ENCODE measurements at places on chromosomes 3 and 15.

DNA sequence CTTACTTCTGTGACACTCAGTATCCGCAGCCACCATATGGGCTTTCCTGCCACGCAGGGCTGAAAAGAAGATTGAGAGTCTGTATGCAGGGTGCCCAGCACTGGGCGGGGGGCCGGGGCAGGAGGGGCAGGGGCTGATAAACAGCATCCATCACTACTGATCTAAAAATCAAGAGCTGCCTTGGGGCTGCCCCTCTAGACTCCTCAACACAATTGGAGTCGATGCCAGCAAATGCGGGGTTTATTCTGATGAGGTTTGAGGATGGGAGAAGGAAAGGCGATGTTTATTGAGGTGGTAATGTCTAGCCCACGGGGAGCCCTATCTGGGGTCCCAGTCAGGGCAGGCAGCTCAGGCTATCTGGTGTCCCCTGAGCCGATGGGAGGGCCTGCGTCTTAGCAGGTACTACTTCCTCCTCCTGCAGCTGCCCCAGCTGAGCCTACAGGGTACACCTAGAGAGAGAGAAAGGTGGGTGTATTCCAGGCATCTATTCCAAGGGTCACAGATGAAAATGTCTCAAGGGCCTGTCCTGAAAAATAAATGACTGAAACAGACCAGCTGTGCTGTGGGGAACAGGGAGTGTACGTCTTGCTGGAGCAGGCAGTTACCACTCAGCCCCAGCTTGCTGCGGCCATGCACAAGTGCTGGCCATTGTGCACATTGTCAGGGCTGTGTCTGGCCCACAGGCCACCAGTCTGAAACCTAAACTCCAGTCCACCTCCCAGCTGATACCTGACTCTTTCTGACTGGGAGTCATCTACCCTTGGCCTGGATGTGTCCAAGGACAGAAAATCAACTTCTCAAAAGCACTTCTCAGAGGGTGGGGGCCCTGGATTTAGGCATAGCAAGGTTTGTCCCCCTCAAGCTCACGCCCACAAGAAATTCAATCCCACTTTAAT is 19.5 kb downstream of the ISG20 start:
- DNase-seq = no peak

- peak; percentile 14 for DNase-seq
Observed at GRCh38 chr3:139378587-139379241, 10.7 kb downstream of the COPB2 start.

- DNase-seq = no peak
Observed at GRCh38 chr3:18092726-18093125, 332.4 kb downstream of the SATB1 start.

DNA sequence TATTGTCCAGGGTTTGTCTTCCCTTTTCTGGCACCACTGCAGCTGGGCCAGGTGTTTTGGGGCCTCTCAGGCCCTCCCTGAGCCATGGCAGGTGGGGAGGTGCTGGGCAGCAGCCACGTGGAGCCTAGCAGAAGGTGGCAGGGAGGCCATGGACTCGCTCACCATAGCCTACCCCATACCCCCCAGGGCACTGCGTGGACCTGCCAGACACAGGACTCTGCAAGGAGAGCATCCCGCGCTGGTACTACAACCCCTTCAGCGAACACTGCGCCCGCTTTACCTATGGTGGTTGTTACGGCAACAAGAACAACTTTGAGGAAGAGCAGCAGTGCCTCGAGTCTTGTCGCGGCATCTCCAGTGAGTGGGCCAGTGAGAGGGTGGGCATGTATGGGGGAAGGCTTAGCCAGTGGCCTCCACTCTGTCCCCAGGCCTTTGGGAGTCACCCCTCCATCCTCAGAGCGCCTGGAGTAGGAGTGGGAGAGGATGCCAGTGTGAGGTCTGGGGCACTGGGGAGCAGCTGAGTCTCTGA is 11.9 kb downstream of the SPINT1 start:
- no peak for DNase-seq

DNA sequence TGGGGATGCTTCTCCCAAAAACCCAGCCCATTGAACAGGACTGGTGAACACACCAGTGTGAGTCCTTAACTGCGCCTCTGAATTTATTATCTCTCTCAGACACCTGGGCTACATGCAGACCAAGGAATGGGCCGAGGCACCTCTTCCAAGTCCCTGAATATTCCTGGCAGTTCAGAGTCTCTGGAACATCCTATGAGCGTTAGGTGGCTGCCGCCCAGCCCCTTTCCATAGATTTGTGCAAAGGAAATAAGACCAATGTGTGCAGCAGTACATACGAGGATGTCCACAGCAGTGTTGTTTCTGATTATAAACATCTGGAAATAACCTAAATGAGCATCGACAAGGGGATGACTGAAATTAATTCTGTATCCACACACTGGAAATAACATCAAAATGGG is 104.9 kb upstream of the RPL32 start:
- DNase-seq = no peak

- no peak for DNase-seq
Observed at GRCh38 chr3:78848392-78849288, 919.2 kb downstream of the ROBO1 start.

GRCh38 chr3:197029511-197030167 is at the start of gene MELTF:
TSS of gene MELTF (minus strand) at chr3:197029817. CDS start at chr3:197029702, 115 bp downstream.
- peak; percentile 81 for DNase-seq

DNA sequence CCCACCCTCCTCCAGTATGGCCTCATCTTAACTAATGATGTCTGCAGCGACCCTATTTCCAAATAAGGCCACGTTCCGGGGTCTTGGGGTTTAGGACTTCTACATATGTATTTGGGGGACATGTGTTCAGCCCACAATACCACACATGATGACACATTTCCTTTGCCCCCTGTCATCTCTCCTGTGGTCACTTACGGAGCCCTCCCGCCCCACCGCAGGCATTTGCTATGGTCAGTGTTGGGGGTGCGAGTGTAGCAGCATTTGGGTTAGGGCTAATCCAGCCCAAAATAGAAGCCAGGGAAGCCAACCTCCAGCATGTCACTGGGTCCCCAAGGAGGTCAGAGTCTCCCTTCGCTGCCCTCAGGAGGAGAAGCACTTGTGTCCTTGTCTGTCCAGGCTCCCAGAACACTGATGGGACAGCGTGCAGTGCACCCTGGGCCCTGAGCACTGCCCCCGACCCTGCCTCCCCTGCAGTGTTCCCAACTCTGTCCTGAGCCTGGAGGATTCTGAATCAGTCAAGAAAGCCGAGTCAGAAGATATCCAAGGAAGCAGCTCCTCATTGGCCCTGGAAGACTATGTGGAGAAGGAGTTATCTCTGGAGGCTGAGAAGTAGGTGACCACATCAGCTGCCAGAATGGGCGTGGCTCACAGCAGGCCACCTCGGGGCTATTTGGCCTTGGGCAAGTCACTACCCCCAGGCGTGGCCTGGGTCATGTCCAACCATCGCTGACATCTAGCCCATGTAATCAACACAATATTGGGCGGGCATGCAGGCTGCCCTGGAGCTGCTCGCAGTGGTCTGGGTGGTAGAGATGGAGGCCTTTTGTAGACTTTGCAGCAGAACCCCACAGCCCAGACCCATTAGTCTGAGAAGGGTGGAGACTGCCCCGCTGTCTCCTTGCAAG is 46.9 kb upstream of the FGD5 start:
- no peak for DNase-seq

- DNase-seq = no peak
Observed at GRCh38 chr3:190973771-190974170, 111.3 kb upstream of the GMNC start.

DNA sequence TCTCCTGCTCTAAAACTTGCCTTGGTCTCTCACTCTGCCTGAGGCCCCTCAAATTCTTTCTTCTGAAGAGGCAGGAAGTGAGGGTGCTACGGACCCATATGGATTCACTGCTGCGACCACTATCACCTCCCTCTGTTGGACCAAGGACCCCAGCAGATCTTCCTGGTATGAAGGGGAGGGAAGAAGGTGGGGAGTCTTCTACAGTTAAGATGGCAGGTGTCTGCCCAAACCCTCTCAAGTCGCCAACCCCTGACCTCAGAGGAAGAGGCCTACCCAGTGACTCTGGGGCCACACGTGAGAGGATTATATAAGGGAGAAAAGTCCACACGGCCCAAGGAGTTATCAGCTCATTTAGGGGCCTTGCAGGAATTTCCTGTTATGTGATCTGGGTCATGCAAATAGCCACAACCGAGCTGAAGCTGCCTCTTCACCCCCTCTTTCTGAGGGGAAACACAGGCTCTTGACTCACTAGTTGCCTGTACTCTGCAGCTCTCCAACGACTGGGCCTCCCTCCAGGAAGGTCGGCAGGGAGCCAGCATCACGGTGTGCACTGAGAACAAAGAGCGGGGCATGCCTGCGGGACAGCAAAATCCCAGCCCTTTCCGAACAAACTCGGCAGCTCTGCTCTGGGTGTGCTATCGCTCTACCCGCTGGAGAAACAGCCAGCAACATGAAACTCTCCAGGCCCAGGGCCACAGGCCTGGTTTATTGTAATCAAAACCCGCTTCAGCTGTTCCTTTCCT is 116.0 kb downstream of the XXYLT1 start:
- DNase-seq = peak; percentile 99

- no peak for DNase-seq
Observed at GRCh38 chr3:5144316-5144994, 22.4 kb downstream of the ARL8B start.

- DNase-seq = no peak
Observed at GRCh38 chr15:89117790-89118189, 29.5 kb downstream of the ABHD2 start.

- no peak for DNase-seq
Observed at GRCh38 chr15:50042775-50043174, 76.3 kb downstream of the ATP8B4 start.

GRCh38 chr3:159139326-159139725 is 337.5 kb downstream of the MFSD1 start:
- no peak for DNase-seq

GRCh38 chr3:191961022-191961421 is 500.1 kb downstream of the PYDC2 start:
- DNase-seq = peak; percentile 28

GRCh38 chr3:71110385-71111222 is 472.9 kb downstream of the FOXP1 start:
- no peak for DNase-seq

GRCh38 chr3:5262507-5262906 is 75.0 kb downstream of the EDEM1 start:
- no peak for DNase-seq

DNA sequence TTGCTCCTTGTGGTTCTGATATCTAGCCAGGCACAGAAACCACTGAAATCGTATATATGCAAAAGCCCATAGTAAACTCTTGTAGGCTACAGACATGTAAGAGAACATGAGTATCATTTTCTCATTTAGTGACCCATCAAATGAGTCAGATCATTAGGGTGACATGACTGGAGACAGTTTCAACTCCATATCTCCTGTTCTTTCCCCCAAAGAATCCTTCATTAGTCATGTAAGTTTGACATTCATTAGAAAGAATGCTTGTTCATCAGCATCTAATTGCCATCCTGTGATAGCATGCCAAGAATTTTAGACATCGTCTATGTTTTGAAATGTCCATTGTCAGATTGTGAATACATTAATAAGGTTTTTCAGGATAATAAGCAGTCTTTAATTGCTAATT is 264.9 kb upstream of the TPM1 start:
- peak; percentile 59 for DNase-seq

DNA sequence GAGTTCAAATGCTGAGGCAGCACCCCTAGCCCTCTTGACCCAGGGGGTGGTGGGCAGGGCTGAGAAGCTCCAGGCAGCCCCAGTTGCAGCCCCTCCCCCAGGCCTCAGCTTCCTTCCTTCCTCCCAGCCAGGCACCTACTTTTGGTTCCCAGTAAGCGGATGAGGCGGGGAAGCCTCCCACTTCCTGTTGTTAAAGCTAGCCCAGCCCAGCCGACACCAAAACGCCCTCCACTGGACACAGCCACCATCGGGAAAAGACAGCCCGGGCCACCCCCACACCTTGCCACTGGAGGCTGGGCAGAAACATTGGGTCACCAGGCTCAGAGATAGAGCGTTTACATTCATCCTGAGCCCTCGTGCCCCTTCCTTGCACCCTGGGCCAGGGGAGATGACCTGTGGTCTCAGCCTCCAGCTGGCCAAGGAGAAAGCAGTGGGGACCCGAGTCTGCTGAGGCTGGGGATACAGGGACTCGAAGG is 3.5 kb downstream of the DUSP7 start:
- peak; percentile 81 for DNase-seq

- DNase-seq = peak; percentile 25
Observed at GRCh38 chr3:158522221-158523136, 48.5 kb upstream of the MLF1 start.

GRCh38 chr3:18489939-18490338 is 64.8 kb upstream of the SATB1 start:
- no peak for DNase-seq

- no peak for DNase-seq
Observed at GRCh38 chr3:44643024-44643423, 5.5 kb upstream of the ZNF35 start.

GRCh38 chr15:88881775-88882174 is 13.6 kb downstream of the HAPLN3 start:
- DNase-seq = no peak

DNA sequence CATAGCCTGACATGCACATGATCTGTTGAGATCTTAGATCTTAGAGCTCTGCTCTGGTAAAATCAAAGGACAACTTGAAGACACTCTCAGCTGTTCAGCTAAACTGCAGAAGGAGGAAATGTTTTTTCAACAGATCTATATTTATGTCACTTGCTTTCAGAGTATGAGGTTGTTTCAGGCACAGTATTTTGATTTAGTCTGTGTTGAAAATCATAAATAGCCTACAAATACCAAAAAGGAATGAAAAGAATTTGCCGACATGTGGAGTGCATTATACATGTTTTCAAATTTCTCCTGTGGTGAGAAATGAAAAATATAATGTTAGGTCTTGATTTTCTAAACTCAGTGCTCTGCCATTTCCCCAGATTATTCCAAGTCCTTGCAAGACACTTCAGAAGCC is 1118.4 kb downstream of the TBL1XR1 start:
- no peak for DNase-seq

DNA sequence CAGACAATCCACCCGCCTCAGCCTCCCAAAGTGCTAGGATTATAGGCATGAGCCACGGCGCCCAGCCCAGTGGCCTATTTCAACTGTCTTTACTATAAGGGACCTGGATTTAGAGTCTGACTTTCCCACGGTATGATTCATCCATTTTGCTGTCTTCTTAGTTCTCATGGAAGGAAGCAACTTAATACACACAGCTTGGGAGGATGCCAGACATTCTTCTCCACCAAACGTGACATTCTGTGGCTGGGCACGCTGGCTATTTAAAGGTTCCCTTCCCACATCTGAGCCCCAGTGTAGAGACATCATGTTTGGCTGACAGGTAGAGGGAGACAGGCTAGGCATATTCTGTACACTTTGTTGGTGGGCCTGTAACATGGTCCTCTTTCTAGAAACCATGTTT is 26.2 kb downstream of the FAM43A start:
- peak; percentile 97 for DNase-seq

Data from astrocyte of the hippocampus (primary cell).